ENCODE measurements at places on chromosomes 4 and X.

GRCh38 chrX:8663325-8663724, 68.6 kb downstream of the ANOS1 start:
- DNase-seq: no peak

- DNase-seq: no peak
Measured at GRCh38 chr4:156672492-156673305, 298.9 kb downstream of the PDGFC start.

GRCh38 chrX:13489454-13489853, 79.9 kb upstream of the EGFL6 start:
- DNase-seq: no peak

GRCh38 chr4:168519576-168519975, 22.7 kb downstream of the PALLD start:
- DNase-seq: no peak
